ENCODE measurements at places on chromosomes 4 and X.

DNA sequence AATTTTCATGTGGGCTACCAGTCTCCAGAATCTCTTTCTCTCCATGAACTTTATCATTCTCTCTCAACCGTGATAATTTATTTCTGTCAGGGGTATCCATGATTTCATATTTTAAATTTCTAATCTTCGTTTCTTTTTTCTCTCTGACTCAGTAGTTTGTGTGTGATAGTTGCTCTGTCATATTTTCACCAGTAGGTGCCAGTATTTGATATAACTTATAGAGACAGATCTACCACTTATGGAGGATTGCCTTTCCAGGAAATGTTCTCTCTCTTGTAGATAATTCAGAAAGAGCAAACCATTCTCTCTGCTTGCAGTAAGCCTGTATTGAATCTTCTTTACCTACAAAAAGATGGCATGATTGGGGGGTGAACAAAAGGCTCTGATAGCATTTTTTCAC is 79.3 kb upstream of the DYNLT3 start:
- DNase-seq = peak; percentile 44

GRCh38 chr4:168200685-168201084 is 108.3 kb downstream of the ANXA10 start:
- DNase-seq = peak; percentile 25

GRCh38 chr4:151099229-151099975 is at the start of gene RPS3A:
Gene RPS3A (plus strand): TSS chr4:151099628. CDS start chr4:151099653, 25 bp downstream.
- DNase-seq = peak; percentile 95

- no peak for DNase-seq
Observed at GRCh38 chr4:57575426-57575825, 465.2 kb upstream of the IGFBP7 start.
